ENCODE measurements at places on chromosomes 5 and 9.

DNA sequence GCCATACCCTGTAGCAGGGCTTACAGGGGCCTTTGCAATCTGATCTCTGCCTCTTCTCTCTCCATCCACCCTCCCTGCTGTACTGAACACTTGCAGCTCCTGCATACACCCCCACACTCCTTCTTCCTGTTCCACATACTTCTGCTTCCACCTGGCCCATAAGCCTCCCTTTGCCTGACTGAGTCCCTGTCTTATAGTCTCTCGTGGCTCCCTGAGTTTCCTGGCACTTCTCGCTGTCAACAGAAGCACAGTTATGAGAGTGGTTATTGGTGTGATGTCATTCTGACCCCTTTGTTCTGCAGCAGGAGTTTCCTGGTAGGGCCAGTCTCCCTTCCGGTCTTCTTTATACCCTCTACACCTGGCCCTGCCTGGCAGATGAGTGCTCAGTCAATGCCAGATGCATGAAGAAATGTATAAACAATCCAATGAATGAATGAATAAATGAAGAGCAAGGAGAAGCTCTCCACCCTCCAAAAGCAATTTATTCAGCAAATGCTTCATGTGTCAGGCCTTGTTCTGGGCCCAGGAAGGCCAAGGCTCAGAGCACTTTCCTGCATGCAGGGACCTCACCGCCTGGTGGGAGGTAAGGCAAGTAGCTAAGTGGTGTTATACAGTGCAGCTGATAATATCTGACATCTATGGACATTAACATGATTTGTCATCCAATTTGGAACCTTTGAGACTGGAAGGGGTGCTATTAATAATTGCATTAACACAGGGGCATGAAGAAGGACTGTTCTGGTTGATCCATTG is 20.5 kb upstream of the CSF1R start:
- no peak for DNase-seq

DNA sequence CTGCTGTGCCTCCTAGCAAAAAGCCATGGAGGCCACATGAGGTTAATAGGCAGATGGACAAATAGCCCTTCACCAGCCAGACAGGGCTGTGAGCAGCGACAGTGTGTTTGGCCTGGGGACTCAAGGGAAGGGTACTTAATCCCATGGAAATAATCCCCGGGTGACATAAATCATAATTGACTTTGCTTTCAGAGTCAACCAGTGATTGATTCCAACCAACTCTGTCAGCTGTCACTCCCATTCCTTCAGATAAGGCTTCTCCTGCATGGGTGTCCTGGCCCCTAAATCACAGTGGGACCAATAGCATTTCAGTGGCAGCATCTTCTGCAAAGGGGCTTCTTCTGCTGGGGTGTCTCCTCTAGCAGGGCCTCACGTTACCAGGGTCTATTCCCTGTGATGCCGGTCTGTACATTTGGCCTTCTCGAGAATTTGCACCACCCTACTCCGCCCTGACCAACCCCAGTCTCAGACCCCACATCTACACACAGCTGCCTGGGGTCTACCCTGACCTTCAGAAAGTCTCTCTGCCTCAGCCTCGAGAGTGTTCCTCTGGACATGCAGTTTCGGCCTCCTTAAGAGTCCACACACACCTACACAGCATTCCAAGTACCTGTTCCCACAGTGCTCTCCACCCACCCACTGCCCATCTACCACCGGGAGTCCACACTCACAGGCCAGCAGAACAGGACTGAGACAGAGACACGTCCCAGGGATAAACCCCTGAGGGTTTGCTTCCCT is 3.7 kb downstream of the CLTB start:
- no peak for DNase-seq

DNA sequence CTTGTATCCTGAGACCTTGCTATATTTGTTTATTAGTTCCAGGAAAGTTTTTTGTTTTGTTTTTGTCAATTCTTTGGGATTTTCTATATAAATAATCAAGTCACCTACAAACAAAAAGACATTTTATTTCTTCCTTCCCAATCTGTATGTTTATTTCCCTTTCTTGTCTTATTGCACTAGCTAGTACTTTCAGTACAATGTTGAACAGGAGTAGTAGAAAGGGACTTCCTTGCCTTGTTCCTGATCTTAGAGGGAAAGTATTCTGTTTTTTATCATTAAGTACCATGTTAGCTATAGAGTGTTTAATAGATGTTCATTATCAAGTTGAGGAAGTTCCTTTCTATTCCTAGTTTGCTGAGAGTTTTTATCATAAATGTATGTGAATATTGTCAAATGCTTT is 119.5 kb upstream of the TLE4 start:
- DNase-seq = no peak

DNA sequence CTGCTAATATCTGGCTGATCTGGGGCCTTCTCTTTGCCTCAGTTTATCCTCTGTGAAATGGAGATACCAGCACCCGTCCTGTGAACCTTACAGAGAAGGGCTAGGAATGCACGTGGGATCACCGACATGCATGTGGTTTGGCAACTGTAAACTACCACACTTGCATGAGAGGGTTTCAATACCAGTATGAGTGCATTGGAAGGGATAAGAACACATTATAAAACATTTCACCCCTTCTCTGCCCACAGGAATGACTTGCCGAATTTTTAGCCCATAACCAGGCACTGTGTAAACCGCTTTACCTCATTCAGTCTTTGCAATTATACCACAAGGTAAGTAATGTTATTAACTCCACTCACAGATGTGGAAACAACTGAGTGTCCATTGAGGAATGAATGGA is 8.9 kb upstream of the RAB14 start:
- DNase-seq = no peak

GRCh38 chr9:21479152-21479702 is 2.9 kb downstream of the IFNE start:
- DNase-seq = no peak

DNA sequence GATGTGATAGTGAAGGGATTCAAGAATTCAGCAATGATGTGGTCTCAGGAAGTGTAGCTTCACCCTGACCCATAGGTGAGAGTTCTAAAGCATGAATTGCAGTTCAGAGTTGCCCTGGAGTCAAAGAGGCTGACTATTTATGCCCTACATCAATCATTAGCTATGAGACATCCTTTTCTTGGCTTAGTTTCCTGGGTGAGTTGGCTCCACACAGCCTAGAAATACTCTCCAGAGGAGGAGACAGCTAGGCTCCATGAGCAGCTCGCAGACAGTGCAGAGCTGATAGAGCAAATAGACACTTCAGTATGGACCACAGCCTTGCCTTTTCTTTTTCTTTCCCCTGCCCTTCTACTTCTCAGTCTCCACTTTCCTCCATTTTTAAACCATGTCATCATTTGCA is 1651.8 kb downstream of the MAT2B start:
- no peak for DNase-seq

DNA sequence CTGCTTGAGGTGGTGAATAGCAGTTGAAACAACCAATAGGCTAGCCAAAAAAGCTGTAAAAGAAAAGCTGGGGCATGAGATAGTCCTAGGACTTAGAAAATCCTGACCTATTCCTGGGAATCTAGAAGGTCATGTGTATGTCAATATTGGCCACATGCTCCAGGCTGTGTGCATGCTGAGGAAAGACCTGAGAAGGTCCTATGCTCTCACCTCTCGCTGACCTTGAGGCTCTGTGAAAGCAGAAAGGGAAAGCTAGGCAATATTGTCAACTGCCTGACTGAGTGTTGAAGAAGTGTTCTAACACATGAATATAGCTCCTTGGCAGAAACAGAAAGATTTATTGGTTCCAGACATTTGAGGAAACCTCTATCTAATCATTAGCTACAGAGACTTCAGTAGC is 19.8 kb downstream of the TAS2R1 start:
- DNase-seq = no peak

DNA sequence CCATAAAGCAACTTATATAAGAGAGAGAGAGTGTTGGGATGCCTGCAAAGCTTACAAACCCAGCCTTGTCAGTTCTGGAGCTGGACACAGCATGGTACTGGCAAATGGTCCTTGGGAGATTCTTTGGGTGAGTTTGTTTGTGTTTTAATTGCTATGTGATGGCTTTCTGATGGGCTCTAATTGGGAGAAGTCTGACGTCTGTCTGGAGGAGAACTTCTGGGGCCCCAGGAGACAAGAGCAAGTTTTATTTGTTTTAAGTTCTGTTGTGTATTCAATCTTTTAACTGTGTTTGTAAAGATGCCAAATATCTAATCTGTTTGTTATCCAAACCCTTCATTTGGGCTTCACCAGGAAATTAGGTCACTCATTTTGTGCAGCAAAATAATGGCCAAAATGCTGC is 50.3 kb upstream of the AFAP1L1 start:
- no peak for DNase-seq

DNA sequence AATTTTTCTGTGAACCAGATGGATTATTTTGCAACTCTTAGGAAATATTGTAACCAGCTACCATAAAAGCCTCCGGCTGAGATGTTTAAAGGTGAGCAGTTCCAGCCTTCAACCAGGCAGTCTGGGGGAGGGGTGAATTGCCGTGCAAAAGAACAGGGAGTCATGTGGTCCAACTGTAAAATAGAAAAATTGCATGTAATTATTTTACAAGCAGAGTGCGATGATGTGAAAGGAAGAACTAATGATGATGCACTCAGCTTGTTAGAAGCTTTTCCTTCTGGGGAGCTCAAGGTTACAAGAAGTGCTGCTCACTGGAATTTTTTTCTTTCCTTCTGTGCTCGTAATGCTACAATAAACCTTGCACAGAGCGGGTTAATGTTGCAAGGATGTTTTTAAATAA is 188.7 kb upstream of the ITGA1 start:
- DNase-seq = no peak

GRCh38 chr5:124932791-124933600 is 186.6 kb upstream of the ZNF608 start:
- no peak for DNase-seq

DNA sequence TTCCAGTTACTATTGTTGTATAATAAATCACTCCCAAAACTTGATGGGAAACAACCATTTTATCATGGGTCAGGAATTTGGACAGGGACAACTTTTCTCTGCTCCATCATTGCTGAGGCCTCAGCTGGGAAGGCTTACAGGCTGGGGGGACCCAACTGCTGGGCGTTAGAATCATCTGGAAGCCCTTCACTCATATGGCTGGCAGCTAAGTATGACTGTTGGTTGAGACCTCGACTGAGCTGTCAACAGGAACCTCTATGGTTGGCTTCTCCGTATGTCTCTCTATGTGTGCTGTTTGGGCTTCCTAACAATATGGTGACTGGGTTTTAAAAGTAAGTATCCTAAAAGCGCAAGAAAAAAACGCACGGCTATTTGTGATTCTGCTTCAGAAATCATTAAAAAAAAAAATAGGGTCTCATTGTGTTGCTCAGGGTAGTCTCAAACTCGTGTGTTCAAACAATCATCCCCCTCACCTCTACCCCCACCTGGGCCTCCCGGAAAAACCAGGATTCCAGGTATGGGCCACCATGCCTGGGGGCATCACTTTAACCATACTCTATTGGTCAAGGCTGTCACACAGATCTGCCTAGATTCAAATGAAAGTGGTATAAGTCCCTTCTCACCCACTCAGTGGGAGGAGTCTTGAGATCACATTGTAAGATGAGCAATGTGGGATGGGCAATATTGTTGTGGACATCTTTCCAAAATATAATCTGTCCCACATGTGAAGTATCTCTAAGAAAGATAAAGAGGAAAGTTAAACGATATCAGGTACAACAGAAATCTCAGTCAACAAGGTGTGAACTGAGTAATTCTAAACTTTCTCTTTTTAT is 15.2 kb downstream of the FNBP1 start:
- no peak for DNase-seq

- no peak for DNase-seq
These were observed 79.8 kb downstream of the ARSB start for GRCh38 chr5:78905084-78905938.

- no peak for DNase-seq
These were observed 110.8 kb downstream of the LHFPL2 start for GRCh38 chr5:78537821-78538220.

Data from stimulated activated CD4-positive, alpha-beta T cell treated with anti-CD3 and anti-CD28 coated beads, Interleukin-15, amount 100 ng/mL, for 48 hours (primary cell).